ENCODE measurements at places on chromosomes 1 and 21.
A peak's percentile ranks its signal among the peaks of the same experiment; 100 is the strongest.

DNA sequence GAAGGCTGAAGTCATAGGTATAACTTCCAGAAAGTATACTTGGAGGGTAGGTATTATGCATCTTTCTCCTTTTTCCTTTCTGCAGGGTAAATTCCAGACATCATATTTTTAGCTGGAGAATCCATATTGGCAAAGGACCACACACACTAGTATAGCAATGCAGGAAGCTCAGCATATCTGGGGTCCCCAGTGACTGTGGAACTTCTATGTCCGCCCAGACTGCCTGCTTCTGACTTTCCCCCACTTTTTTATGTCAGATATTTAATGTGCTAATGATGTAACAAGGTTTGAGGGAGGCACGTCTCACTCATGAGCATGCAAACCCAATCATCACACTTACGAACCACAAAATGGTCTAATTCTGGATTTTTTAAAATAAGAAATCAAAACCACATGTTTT lies 90.4 kb downstream of the BACH1 start:
- no peak for DNase-seq

DNA sequence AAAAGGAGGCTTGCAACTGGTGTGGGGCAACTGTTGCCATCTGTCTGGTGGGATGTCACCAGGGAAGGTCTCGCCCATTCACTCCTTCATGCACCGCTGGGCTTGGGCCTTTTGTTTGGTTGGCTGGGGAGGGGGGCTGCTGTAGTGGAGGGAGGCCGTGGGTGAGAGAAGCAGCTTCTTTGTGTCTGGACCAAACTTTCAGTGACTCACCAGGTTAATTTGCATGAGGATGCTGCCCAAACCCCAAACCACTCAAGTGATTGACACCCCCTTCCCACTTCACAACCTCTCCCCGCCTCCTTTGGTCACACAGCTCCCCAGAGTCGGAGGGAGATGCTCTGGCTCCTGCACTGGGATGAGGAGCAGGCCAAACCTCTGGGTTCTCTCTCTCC lies 19.7 kb downstream of the BTG2 start:
- DNase-seq: no peak

DNA sequence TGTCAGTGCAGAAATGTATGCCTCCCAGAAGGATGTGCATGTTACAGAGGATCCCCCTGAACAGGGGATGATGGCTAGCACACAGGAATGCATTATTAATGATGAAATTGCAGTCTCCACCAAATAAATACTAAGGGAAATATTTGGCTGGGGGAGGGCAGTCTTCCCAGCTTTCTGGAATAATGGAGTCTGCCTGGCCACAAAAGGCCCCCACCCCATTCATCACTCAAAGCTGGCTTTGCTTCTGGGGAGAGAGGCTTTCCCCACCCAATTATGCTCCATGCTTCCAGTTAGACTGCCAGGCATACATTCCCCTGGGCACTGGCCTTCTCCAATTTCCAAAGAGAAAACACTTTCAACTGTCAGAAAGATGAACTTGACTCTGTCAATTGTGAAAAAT lies 302.7 kb downstream of the SIPA1L2 start:
- DNase-seq: no peak

DNA sequence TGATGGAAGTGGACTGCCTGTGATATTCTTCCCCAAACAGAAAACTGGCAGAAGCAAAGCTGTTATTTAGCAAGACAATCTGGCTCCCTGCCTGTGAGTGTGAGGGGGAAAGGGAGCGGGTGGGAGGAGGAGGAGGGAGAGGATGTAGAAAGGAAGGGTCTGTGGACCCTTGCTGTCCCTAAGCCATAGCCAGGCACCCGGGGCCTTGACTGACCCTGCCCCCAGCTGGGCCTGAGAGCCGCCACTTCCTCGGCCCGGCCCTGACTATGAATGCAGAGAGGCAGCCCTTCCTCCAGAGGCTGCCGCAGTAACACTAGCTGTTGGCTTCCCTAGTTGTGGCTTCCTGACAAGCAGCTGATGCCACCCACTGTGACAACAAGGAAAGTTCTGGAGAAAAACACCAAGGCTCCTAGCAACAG lies 13.9 kb downstream of the PLA2G2F start:
- DNase-seq: peak; percentile 51

GRCh38 chr1:97202481-97203380 lies 481.1 kb downstream of the PTBP2 start:
- no peak for DNase-seq

DNA sequence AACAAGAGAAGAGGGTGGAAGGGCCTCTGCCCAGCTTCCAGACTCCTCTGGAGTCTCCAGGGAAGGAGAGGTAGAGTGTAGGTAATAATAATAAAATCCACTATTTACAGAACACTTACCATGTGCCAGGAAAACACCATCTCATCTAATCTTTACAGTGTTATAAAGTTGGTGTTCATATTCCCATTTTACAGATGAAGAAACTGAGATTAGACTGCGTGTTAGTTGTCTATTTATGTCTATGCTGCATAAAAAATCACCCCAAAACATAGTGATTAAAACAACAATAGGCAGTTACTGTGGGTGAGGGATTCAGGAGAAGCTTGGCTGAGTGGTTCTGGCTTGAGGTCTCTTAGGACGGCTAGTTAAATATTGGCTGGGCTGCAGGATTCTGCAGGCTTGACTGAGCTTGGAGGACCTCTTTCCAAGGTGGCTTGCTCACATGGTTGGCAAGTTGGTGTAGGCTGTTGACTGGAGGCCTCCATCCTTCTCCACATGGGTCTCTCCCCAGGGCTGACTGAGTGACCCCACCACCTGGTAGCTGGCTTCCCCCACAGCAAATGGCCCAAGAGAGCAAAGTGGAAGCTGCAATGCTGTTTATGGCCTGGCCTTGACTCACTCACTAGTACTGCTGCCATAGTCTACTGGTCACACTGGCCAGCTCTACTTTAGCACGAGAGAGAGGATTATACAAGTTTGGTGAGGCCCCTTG lies 6.5 kb upstream of the ALX3 start:
- no peak for DNase-seq

DNA sequence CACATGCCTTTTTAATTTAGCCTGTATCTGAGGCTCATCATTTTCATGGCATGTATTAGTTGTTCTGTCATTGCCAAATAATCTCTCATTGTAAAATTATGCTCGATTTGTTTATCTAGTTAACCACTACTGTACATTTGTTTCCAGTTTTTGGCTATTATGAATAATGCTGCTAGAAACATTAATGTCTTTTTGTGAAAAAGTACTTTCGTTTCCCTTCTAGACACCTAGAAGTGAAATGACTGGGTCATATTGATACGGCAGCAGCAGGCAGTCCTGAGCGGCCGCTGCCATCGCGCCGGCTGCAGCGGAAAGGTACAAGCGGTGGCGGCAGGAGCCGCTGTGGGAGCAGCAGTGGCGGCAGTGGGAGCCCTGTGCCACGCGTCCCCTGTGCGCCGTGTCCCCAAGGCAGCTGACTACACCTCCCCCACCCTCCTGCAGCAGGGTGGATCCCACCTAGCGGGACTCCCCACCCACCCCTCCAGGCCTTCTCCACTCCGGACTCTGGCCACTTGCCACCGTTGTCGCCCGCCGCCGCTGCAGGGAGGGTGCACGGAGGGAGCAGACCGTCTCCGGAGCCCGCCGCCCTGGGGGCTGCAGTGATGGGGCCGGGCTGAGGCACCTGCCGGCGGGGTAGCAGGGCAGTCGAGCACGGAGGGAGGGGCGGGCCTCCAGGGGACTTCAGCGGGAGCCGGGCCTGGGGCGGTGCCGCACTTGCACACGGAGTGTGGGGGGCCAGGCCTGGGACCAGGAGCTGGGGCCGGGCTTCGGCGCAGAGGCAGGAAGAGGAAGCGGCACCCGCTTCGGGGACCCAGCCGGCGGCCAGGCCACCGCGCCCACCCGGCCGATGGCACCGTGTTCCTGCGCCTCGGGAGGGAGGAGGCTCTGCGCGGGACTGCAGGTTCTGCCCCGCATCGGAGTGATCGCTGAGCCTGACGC lies 66.8 kb upstream of the RGS7 start:
- DNase-seq: peak; percentile 24

- no peak for DNase-seq
These were observed 8.1 kb downstream of the MTHFR start for GRCh38 chr1:11797525-11798216.

GRCh38 chr1:61808968-61809367 lies 66.7 kb downstream of the PATJ start:
- no peak for DNase-seq

DNA sequence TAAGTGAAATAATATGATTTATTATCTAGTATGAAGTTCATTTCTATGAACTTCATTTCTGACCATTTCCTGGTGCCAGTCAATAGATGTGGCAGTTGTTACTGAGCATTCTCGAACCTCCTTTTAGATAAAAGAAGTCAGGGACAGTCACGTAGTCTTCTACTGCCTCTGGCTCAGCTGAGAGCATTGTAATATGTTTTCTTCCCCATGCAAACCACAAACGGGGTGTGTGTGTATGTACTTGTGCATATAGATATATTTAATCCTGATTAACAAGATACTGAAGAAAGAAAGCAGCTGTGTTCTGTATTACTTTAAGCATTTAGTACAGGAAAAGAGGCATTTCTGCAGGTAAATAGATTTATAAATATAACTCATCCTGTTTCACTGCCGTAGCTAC lies 21.6 kb downstream of the ZNF684 start:
- DNase-seq: no peak

GRCh38 chr1:65964123-65964522 lies 171.4 kb downstream of the PDE4B start:
- DNase-seq: no peak

GRCh38 chr1:8370905-8371315 lies 53.0 kb downstream of the SLC45A1 start:
- no peak for DNase-seq

DNA sequence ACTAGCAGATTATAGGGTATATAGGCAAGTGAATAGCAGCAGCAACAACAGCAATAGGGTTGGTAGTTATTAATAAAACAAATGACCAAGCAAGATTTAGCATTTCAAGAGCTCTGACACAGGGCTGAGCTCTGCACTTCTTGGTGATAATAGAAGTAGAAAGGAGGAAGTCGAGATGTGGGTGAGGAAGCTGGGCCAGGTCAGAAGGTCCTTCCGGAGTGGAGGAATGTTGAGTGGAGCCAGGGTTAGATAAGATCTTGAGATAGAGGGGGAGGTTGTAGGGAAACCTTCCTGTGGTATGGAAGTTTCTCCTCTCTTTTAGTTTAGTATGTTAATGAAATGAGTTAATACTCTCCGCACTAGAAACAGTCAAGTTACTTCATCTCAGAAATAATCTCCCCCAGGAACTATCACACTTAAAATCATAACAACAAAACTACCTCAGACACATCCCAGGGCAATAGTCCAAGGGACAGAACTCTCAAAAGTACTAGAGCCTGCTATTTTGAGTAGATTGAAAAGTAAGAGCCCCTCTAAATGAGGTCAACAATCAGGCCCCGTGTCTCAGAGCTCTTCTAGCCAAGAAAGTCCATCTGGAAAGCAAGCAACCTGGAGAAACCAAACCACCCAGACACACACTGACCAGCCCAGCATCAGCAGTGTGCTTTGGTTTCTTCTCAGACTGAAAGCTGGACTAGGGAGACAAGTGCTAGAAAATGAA lies 45.4 kb upstream of the ATP1B1 start:
- DNase-seq: no peak

DNA sequence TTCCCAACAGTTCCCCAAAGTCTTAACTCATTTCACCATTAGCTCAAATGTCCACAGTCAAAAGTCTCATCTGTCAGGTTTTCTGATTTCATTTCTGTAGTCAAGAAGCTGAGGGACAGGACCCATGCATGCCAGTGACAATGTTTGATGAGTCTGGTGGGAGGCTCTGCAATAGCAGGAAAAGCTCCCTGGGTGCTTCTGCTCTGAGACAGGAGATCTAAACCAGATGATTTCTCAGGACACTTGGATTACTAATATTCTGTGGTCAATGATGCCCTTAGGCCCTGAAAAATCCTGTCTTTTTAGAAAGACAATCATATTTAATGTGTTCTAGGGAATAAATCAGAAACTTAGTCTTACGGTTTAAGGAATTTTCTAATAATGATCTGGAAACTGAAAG lies 56.4 kb downstream of the PCBP3 start:
- DNase-seq: no peak

DNA sequence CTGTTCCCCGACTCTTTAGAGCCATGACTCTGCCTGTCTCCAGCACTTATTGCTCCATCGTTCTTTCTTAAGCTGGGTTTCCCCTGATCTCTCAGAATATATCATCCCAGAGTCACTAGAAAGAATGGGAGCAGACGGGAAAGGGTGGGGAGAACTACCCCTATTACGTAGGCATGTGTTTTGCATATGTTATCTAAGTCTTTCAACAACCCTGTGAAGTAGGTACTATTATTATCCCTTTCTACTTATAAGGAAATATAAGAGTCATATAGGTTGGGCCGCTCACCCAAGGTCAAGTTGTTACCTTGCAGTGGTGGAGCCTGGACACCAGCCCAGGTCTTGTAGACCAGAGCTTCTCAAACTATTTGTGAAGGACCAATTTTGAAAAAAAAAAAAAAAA lies 38.7 kb downstream of the ELF3 start:
- DNase-seq: no peak

- no peak for DNase-seq
These were observed 4.6 kb downstream of the IVL start for GRCh38 chr1:152912900-152913299.

DNA sequence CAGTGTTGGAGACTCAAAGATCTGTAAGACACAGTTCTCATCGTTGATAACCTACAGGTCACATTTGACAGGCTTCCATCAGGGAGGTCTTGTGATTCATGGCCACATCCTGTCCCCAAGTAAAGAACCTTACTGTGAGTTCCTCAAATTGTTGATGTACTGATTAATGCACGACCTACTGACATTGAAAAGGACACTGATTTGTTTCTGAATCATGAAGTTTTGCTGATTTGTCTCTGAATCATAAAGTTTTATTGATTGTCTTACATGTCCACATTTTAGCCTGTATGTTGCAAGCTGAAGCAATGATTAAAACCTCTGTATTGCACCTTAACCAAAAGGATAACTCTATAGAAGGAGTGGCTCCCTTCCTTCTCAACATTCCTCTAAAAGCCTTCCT lies 476.3 kb upstream of the RUNX1 start:
- DNase-seq: no peak

DNA sequence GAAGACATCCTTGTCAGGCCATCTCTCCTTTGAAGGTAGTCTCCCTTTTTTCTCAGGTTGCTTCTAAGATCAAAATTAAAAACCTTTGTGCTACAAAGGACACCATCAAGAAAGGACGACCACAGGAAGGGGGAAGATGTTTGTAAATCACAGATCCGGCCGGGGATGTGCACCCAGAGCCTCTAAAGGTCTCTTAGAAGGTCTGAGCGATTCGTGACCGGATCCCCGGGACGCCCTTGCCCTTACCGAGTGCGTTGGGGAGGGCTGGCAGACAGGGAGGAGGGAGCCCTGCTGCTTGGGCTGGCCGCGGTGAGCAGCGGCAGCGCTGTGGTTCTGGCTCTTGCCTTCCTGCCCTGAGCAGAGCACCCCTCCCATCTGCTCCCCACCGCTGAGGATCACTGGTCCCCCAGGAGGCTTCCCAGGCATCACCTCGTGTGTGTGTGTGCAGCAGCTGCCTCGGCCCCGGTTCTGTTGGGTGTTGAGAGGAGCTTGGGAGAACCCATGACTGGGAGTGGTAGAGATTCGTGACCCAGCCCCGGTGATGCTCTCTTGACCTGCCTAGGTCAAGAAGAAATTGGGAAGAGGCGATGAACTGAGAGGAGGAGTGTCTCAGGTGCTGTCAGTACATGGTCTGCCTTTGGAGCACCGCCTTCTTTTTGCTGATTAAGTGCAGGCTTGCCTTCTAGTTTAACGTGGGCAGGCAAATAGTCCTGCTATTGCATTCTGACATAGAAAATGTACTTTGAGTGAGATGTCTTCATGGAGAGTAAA lies 34.5 kb downstream of the AGPAT3 start:
- no peak for DNase-seq

GRCh38 chr1:183226963-183227362 lies 40.9 kb downstream of the LAMC2 start:
- DNase-seq: no peak

- no peak for DNase-seq
These were observed 2.7 kb downstream of the FAM163A start for GRCh38 chr1:179745743-179746142.
